ENCODE measurements at places on chromosomes 3 and 15.

DNA sequence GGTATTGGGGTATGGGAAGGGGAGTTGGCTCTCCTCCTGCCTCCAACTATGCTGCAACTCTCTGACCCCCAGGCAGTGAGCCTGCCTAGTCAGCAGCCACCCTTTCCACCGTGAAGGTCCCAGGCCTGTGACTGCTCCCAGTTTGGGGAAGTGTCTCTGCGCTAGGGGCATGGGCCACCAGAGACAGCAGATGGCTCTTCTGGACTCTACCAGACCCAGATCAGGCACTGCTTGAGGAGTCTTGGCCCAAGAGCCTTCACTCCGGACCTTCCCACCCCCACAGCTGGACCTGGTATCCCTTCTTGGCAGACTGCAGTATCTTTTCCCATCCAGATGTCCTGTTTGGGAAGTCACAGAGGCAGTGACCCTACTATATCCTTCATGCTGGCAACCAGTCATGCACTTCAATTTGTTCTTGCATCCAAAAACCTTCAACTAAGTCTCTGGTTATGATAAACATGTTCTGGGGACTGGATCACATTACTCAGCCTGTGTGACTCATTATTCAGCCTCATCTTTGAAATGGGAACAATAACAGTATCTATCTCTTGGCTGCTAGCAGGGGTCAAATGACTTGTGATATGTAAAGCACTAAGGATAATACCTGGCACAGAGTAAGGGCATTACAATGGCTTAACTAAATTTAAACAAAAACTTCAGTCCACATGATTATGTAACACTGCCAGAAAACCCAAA is 62.7 kb downstream of the POMGNT2 start:
- no peak for DNase-seq

DNA sequence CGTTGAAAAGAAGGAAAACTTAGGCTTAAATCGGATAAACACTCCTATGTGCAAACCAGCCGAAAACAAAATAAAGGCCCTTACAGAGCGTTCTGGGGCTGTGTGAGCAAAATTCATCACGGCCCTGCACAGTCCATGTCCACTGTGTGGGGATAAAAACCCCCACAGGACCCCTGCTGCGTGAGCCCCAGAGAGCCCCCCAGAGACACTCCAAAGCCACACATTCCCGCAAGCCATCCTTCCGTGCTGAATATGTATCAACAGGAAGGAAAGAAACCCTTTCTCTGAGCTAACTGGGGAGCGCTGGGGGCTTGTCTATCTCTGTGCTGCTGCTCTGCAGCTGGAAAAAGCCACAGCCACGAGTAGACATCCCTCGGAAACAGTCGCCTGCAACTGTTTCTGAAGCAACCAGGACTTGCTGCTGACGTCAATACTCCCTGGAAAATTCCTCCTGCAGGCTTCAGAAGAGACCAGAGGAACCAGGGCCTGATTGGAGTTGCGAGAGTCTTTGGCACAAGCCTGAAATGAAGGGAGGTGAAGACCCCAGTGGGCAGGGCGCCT is 72.7 kb downstream of the NUP210 start:
- no peak for DNase-seq

GRCh38 chr15:28184166-28184565 is 85.1 kb upstream of the OCA2 start:
- DNase-seq = no peak

GRCh38 chr3:175005193-175005592 is 146.1 kb downstream of the NAALADL2 start:
- no peak for DNase-seq

DNA sequence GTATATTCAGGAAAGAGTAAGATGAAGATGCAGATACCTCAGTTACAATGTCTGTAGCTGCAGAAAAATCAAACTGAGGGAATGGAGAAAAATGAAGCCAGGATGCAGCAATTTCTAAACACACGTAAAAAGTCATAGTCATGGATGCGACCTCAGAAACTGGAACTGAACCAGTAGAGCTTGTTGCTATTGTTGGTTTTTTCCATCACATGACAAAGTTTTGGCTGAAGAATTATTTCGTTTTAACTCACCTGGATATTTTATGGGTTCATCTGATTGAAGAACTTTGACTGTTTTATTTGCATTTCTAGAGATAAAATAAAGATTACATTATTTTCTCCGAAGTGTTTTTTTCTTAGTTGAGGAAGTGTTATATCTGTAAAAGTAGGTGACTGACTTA is 591.2 kb downstream of the ZBBX start:
- no peak for DNase-seq

DNA sequence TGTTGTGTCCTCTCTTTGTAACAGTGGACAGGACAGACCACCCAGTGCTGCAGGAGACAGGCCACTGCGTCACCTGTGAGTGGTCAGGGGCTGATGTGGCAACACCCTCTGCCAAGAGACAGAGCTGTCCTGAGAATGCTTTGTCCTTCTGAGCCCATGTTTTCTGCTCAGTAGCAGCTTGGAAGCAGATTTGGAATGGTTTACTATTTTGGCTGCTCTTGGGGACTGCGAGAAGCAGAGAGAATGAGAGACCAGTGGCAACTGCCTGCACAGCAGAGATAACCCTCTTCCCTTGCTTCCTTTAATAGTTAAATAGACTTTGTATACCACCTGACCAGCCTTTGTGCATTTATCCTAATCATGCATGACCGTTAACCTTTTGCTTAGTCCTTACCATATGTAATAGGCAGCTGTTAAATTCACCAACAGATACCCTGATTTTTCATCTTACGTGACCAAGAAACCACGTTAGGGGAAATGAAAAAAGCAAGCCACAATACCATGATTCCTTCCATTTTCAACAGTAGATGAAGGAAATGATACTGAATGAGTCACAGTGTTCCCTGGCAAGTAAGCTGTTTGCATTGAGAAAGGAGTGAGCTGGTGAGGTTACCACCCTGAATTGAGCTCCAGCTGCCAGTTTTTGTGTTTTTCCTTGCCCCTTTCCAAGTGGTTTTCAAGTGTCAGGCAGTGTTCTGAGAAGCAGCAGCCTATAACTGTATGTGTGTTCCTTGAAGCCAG is 35.5 kb downstream of the B3GALNT1 start:
- DNase-seq = no peak

GRCh38 chr3:186746008-186746407 is 28.8 kb downstream of the KNG1 start:
- DNase-seq = no peak

DNA sequence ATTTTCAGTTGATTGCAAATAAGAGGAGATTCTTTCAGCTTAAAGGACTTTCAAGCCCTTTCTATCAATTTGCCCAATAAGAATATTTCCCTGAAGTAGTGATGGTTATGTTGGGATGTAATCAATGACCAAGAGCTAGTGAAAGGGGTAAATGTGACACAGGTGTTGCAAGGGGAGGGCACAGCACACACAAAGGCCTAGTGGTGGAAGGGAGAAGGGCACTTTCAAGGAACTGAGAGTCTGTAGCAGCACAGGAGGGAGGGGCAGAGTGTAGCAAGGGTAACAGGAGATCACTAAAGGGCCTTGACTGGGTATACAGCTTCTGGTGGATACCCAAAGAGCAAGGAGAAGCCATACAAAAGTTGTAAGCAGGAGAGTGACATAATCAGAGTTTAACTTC is 217.8 kb upstream of the ARHGEF26 start:
- no peak for DNase-seq

DNA sequence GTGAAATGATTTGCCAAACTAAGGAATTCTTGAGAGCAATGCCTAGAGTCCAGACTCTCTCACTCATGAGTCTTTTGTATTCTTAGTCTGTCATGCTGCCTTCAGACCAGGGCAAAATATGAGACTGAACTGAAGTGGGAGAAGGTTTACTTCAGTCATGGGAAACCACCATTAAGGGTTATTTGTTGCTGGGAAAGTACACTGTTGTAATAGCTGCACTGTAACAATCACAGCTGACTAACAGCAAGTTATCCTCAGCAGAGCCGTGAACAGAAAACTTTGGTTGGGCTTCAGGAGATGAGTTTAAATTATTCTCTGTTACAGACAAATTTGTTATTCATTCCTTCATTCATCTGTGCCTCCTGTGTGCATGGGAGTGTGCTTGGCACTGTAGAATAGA is 258.5 kb downstream of the ROBO2 start:
- DNase-seq = no peak

DNA sequence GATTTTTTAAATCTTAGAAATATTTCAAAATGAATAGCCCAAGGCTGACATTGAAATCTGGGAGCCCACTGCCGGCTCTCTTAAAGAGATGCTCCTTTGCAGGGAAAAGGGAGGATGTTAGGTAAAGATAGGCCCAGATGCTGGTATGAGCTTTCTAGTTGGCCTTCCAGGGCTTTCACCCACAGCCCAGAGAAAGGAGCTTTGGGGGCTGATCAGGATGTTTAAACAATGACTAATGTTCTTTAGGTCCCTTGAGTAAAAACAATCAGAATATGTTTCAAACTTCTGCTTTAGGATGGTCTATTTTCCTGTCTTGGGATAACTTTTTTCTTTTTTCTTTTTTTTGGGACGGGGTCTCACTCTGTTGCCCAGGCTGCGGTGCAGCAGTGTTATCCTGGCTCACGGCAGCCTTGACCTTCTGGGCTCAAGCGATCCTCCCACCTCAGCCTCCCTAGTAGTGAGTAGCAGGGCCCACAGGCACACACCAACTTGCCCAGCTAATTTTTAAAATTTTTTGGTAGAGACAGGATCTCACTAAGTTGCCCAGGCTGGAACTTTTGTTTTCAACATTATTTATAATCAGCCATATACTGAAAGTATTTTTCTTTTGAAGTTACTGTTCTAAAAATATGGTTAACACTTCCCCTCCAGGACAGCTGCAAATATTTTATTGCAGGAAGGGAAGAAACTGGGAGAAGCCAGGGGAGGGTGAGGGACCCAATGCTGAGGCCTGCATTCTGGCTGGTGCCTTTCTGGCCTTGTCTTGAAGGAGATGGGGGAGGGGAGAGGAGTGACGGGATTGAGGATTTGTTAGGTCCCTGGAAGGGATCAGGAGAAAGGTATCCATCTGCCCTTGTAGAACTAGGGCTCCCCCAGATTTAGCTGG is 70.1 kb downstream of the TRAK1 start:
- DNase-seq = no peak

- no peak for DNase-seq
These were observed 114.3 kb downstream of the CORO2B start for GRCh38 chr15:68693071-68693470.

DNA sequence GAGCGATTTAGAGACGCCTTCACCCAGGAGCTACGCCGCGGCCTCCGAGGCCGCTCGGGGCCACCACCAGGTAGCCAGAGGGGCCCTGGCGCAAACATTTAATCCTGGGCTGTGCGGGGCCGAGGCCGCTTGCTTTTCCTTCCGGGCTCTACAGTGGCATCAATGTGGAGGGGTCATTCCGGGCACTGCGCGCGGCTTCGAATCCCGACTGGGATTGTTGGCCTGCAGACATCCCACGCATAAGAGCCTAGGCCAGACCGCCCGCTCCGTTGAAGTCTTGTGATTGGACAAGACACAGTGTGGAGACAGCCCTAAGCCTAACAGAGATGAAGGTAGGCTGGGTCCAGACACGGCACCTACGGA is 568 bp upstream of the NCBP2 start:
- no peak for DNase-seq

- no peak for DNase-seq
These were observed 9.6 kb downstream of the LINGO1 start for GRCh38 chr15:77622934-77623754.

DNA sequence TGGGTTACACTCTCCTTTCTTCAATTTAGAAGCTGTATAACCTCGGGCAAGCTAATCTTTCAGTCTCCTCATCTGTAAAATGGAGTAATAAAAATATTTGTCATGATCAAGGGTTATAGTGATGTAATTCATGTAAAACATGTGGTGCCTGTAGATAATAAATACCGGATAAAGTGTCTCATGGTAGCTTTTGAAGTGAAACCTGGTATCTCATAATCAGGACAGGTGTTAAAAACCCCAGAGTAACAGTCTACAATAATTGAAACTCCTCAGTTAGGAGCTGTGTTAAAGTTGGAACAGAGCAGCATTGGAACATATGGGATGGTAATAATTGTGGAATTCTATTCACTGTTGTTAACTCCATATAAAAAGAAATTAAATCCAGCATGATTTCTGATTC is 884 bp upstream of the KNL1 start:
- DNase-seq = no peak
